ENCODE measurements at places on chromosomes 7 and 10.

DNA sequence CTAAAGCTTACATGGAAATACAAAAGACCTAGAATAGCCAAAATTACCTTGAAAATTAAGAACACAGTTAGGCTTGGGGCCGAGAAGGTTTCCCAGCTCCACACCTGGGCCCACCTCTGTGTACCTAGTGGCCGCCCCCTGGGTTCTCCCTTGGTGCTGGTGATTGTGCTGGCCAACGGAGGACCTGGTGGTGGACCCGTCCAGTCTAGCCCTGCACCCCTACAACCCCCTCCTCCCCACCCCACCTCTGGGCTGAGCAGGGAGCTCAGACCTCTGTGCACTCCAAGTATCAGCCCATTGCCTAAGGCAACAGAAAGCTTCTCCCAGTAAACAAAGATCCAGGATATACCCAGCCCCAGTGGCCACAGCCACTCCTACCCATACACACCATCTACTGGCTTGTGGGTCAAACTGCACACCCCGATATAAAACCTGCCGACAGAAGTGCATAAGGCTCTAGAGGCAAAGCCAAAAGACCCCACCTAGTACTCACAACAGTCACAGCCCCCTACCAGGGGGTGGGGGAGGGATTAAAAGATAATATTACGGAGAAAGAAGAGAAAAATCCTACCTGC, 105.0 kb upstream of the DIP2C start:
- no peak for DNase-seq

DNA sequence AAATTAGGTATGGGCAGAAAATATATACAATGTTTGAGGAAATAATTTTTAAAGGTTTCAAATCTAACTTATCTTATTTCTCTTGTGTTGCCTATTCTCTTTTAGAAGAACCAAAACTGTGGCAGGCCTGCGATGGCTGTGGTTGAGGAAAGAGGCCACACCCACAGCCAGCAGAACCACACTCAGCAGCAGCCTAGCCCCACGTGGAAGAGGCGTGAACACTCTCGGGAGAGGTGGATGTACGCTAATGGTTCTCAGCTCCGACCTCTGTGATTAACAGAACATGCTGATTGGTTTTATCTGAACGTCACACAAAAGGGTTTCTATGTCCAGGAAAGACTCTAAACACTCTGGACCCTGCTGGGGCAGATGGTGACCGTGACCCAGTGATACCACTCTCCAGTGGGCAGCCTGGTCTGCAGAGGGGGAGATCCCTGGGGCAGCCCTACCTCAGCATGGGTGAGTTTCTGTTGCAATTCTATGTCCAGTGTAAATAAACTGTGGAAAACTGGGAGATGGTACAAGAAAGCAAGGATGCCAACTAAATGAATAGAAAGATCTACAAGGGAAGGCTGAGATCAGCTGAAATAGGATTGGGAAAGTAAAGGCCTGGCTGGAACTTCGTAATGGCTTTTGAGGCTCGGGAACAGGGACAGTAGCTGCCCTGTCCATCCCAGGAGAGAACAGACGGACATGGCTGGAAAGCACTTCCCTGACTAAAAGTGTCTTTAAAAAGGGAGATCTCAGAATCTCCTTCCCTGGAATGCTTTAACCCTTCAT, 26.6 kb downstream of the DIP2C start:
- no peak for DNase-seq

DNA sequence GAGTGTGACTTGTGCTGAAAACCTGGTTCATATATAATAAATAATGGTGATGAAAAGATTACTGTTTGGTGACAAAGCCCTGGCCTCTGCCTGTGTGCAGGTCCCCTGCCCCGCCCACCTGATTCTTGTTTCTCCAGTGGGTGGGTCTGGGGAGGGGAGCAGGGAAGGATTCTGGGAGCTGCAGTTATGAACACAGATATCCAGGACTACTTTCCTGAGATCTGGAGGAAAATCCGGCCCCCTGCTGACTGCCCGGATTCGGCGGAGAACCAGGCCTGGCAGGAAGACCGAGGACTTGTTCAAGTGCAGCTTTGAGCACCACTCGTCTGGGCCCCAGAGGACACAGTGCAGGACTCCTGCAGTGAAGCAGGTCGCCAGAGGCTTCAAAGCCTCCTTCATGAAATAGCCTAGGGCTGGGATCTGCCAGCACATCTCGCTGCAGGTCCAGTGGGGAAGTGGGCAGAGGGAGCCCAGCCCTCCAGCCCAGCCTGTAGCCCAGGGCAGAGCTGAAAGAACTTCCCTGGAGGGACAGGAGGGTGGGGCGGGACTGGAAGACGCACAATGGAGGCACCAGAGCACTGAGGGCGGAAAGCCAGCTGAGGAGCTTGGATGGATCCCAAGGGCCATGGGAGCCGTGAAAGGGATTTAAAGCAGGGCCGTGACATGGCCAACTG, 7.0 kb downstream of the ATP6V0E2 start:
- no peak for DNase-seq

DNA sequence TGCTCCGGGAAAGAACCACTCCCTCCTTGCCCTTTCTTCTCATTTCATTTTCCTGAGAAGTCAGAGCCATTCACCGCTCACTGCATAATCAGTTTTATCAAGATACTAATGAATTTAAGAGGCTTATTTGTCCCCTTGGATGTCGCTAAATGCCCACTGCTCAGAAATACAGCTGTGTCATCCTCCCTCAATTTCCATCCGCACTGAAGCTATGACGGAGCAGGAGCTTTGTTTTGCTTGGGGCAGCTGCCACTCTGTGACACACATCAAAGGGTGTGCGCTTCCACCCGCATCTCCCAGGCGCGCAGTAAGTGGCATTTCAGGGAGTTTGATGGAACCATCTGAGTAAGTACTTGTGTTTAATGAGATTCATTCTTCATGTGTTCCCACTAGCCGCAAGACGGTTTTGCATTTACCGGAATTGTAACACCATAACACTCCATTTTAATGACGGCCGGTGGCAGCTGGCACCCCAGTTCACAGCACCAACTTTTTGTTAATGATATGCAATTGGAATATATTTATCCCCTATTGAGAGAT, 103.8 kb upstream of the PARD3 start:
- DNase-seq = no peak

GRCh38 chr7:47371733-47372368, 210.1 kb downstream of the TNS3 start:
- DNase-seq = no peak

DNA sequence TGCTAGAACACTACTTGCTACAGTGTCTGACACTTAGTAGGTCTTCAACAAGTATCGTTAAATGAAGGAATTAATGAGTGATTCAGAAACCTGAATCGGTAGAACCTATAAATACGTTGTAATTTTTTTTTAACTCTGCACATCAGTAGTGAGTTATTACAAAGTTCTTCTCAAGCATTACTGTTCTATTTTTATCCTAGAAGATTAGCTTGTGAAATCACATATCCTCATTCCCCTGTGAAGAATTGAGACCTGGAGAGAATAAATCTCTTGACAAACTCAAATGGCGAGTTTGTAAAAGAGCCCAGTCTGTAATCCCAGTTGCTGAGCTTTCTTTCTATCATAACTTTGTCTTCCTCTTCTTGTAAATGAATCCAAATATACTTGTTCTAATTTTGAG, 34.7 kb downstream of the HYAL4 start:
- DNase-seq = no peak

DNA sequence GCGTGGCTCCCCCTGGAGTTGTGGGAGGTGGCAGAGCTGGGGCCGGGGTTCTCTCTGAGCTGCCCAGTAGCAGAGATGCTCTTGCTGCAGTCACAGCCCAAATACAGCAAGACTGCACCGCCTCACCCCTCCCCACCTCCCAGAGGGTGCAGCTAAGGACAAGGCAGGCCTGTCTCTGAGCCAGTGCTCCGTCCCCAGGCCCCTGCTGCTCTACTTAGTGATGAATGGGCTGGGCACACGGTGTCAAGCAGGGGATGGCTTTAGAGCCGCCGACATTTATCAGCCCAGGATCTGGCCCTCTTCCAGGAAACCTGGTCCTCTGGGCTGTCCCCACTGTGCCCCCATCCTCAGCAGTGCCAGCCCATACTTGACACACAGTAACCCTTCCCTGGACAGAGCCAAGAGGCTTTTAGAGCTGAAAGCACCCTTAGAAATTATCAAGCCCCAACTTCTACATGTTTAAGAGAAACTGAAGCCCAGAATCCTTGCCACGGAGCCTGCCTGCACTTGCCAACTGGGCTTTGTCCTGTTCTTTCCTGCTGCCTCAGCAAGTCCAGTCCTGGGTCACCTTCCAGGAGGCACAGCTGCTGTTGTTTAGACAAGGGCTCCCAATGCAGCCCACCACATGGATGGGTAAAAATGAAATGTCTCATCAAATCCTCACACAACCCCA, 137.1 kb upstream of the UNC5B start:
- DNase-seq = no peak

GRCh38 chr7:104793066-104793465, 220.9 kb upstream of the KMT2E start:
- DNase-seq = no peak

DNA sequence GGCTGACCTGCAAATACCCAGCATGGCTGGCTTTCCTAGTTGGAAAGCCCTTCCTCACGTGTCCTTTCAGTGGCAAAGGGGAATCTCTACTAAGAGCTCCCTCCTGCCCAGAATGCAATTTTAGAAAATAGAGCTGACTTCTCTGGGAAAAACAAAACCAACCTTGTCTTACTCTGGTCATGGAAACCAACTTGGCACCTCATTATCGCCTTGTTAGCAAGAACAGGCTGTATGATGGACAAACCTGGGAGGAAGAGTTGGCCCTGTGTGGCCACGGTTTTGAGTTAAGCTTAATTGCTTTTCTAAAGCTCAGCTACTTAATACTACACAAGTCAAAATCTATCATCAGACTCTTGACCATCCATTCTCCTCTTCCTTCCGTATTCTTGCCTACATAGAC, 94.1 kb upstream of the PDCD4 start:
- DNase-seq = no peak

GRCh38 chr7:9983048-9983447, 990.6 kb upstream of the PHF14 start:
- DNase-seq = no peak

- no peak for DNase-seq
Measured at GRCh38 chr10:131821378-131822012, 79.3 kb upstream of the PPP2R2D start.

DNA sequence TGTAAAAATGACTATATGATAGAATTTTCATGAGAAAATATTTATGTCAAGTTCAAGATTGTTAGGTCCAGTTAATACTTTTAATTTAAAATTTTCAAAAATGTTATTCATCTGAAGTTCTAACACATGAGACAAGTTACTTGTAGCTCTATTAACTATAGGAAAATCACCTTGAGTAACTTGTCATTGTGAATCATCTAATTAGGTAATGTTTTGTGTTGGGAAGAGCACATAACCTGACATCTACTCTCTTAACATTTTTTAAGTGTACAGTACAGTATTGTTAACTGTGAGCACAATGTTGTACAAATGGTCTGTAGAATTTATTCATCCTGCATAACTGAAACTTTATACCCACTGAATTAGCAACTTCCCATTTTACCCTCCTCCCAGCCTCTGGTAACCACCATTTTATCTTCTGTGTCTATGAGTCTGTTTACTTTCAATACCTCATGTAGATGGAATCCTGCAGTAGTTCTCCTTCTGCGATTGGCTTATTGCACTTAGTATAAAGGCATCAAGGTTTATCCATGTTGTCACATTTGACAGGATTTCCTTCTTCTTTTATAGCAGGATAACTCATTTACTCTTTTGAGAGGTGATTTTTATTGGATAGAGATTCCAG, 54.6 kb downstream of the ARL4A start:
- no peak for DNase-seq

DNA sequence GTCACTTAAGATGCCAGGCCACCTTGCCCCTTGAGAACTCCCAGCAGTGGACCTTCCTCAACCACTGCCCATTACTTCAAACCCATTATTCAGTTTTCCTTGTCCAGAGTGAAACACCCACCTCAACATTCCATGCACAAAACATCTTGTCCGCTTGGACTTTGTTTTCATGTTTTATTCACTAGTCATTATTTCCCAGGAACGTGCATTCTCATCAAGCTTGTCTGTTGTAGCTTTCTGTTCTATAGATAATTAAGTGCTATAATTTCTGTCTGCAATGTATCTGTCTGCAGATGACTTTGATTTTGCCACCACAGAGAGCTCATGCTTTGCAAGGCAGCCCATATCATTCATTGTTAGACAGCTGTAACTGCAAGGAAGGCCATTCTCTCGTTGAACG, 117.4 kb downstream of the RAB18 start:
- DNase-seq = no peak

DNA sequence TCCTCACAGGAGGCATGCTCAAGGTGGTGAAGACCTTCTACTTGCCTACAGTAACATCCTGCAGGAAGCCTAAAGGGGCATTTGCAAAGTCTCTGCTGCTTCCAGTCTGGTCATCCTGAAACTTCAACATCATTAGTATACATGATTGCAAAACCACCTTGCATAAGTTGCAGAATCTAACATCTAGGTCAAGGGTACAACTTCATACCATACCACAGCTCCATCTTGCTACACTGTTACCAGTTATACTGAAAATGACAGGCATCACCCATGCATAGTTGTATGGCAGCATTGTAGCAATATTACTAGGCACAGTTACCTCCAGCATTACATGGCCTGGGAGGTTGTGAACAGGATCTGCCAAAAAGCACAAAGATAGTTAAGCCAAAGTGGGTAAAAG, 13.7 kb upstream of the MACROH2A2 start:
- DNase-seq = no peak

GRCh38 chr10:133378251-133379096, 588 bp upstream of the PAOX start:
- DNase-seq = peak; percentile 63

DNA sequence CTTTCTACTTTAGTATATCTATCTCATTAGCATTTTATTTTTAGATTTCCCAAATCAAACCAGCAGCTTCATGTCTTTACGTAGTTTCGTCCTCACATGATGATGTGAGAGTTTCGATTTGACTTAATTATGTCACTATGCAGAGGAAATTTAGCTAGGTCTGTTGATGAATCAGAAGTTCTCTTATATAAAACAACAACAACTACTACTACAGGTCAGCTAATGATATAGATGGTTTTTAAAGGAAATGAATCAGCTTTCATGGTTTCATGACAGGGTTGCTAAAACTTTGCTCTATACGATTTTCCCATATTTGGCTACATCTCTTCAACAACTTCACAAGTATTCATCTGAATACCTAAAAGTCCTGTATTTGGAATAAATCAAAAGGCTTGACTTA, 28.6 kb downstream of the JAZF1 start:
- no peak for DNase-seq
